Activated CD4-positive, alpha-beta T cell treated with anti-CD3 and anti-CD28 coated beads, Interleukin-2, amount 10 ng/mL, durations not matched to agents 7 days and 5 days (primary cell): ENCODE measurements at places on chromosomes 12 and 14. TPM values are rescaled to one million over a fixed set of nuclear protein-coding genes. Genes with fewer than 3 reads are reported as not detected.
A peak's percentile ranks its signal among the peaks of the same experiment; 100 is the strongest.

Gene TC2N
- total RNA-seq, result 216 TPM

Gene KRT6A
- not detected for total RNA-seq

Gene TOX4
- total RNA-seq, result 78.0 TPM

- H3K36me3 ChIP-seq, result peaks cover 63% of the 10 kb centered on the region
- peaks cover 50% of the 10 kb centered on the region for H3K4me1 ChIP-seq
- no peaks in the 10 kb centered on the region for H3K27me3 ChIP-seq
- H3K4me3 ChIP-seq, result no peak overlapping the region
Measured at GRCh38 chr12:116927244-116927940, 16.6 kb downstream of the FBXW8 start.

DNA sequence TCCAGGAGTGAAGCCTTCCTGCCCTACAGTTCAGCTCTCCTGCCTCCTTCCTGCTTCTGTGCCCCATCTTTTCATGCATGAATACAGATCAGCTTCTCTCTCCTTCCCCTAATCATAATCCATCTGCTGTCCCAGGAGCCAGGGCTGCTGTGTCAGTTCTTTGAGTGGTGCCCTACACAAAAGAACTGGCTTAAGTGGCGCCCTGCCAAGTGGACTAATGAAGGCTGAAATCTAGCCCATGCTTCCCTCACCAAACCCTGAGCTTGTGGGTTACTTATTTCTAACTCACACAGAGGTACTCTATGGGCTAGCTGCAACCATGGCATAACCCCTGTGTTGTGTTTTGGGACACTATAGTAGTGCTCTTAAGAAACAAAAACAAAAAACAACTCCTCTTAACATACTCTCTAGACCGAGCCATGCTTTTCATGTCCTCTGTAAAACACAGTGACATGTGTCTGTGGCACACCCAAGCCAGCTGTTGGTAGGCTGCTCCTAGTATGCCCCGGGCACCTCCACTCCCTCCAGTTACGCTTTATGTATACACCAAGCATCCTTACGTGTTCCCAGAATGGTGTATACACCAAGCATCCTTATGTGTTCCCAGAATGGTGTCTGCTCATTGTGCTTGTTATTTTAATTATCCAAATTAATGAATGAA, 19.3 kb upstream of the ETV6 start:
- no peaks in the 10 kb centered on the region for H3K4me1 ChIP-seq
- peaks cover 4% of the 10 kb centered on the region for H3K27me3 ChIP-seq
- no peak overlapping the region for H3K4me3 ChIP-seq
- no peaks in the 10 kb centered on the region for H3K36me3 ChIP-seq
- H3K27ac ChIP-seq, result no peak overlapping the region
- DNase-seq, result no peak

DNA sequence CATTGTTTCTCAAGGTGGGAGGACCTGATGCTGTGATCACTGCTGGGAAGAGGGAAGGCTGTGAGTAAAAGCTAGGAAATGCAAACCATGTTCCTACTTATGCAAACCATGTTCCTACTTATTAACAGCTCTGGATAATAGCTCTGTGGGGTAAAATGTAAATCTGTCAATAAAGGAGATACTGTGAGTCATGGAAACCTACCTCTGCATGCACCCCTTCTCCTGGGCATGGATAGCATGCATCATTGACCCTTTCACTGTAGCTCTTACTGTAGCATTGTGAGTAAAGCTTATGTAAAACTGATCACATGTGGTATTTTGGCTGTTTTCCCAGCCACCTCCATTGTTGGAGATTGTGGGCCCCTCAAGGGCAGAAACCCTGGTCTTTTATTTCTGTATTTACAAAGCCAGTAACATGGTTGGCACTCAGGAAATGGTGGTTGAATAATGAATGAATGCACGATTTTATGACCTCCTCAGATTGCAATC, 253.7 kb downstream of the GRIN2B start:
- H3K4me1 ChIP-seq, result no peaks in the 10 kb centered on the region
- no peak overlapping the region for H3K4me3 ChIP-seq
- no peaks in the 10 kb centered on the region for H3K36me3 ChIP-seq
- no peaks in the 10 kb centered on the region for H3K27me3 ChIP-seq

DNA sequence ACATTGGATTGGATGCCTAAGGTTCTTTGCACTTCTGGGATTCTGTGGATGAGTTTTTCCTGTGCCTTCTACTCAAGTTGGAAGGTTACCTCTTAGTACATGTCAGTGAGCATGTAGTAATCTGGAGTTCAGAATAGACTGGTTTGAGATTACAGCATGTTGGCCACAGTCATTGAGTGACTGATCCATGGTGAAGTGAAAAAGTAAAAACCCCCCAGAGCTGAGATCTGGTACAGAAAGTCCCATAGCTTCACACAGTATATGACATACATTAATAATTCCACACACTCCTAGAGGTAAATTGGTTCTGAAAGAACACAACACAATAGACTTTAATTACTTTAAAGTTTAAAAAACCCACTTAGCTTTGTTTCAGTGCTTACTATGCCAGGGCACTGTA, 11.9 kb upstream of the CCND2 start:
- peaks cover 13% of the 10 kb centered on the region for H3K27me3 ChIP-seq
- no peak overlapping the region for H3K27ac ChIP-seq
- H3K36me3 ChIP-seq, result peaks cover 6% of the 10 kb centered on the region

- no peak overlapping the region for H3K4me3 ChIP-seq
- H3K4me1 ChIP-seq, result peaks cover 57% of the 10 kb centered on the region
- DNase-seq, result peak; percentile 56
- H3K36me3 ChIP-seq, result peaks cover 17% of the 10 kb centered on the region
- H3K27me3 ChIP-seq, result no peaks in the 10 kb centered on the region
Measured at GRCh38 chr12:93784339-93785086, 107.3 kb downstream of the CRADD start.

DNA sequence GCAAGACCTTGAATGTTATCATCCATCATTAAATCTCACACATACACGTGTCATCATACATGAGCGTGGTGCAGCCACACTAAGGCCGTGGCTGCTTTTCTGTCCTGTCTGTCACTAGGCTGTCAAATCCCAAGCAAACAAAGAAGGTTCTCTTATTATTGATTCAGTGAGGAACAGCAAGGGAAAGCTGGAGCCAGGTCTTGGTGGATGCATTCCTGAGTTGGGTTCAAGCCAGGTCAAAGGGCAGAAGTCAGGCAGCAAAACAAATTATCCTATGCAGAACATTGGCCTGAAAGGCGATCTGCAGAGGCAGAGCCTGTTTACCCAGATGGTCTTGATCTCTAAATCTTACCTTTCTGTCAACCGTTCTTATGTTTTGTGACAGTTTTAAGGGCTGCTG, 252.3 kb downstream of the NEDD1 start:
- no peak overlapping the region for H3K4me3 ChIP-seq
- H3K27ac ChIP-seq, result no peak overlapping the region
- no peaks in the 10 kb centered on the region for H3K36me3 ChIP-seq
- DNase-seq, result no peak
- H3K4me1 ChIP-seq, result no peaks in the 10 kb centered on the region

DNA sequence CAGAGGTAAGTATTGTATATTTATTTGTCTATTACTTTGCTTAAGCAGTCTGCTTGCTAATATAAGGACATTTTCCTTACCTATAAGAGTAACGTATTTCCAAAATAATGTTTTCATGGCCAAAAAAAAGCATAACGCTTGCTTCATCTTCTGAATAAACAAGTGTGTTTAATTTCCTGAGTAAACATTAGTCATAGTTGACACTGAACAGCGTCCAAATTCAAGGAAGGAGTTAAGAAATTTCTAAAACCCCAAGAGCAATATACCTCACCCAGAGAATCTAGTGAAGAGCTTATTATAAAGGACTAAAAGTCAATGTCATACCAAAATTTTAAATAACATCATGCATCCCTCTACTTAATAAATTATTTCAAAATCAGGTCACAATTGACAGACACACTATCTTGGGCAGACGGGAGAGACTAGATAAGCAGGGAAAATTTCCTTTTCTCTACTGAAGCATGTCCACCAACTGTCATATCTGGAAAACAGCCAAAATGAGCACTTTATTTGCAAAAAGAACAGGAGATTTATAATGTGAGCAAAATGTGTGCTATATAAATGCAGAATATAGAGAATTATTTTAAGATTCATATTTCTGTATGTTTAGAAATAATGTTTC, 25.1 kb downstream of the ANKS1B start:
- no peak overlapping the region for H3K4me3 ChIP-seq
- no peak overlapping the region for H3K27ac ChIP-seq
- H3K4me1 ChIP-seq, result no peaks in the 10 kb centered on the region
- DNase-seq, result no peak
- no peaks in the 10 kb centered on the region for H3K36me3 ChIP-seq

GRCh38 chr14:56131004-56131864, 13.0 kb downstream of the PELI2 start:
- no peaks in the 10 kb centered on the region for H3K27me3 ChIP-seq
- H3K4me3 ChIP-seq, result no peak overlapping the region
- peaks cover 2% of the 10 kb centered on the region for H3K36me3 ChIP-seq
- no peak for DNase-seq
- H3K27ac ChIP-seq, result no peak overlapping the region

DNA sequence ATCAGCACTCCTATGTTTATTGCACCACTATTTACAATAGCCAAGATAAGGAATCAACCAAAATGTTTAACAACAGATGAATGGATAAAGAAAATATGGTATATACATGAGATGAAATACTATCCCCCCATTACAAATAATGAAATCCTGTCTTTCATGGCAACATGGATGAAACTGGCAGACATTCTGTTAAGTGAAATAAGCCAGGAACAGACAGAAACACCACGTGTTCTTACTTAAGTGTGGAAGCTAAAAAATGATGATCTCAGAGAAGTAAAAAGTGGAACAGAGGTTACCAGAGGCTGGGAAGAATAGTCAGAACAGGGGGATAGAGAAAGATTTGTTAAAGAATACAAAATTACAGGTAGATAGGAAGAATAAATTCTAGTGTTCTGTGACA, 113.7 kb upstream of the MDM1 start:
- H3K4me1 ChIP-seq, result peaks cover 76% of the 10 kb centered on the region
- no peak overlapping the region for H3K27ac ChIP-seq
- H3K36me3 ChIP-seq, result peaks cover 45% of the 10 kb centered on the region
- DNase-seq, result no peak
- H3K27me3 ChIP-seq, result no peaks in the 10 kb centered on the region
- no peak overlapping the region for H3K4me3 ChIP-seq

GRCh38 chr12:128033473-128033872, 233.5 kb upstream of the TMEM132C start:
- no peaks in the 10 kb centered on the region for H3K4me1 ChIP-seq
- no peak overlapping the region for H3K4me3 ChIP-seq
- H3K27me3 ChIP-seq, result no peaks in the 10 kb centered on the region
- H3K36me3 ChIP-seq, result no peaks in the 10 kb centered on the region
- H3K27ac ChIP-seq, result no peak overlapping the region
- no peak for DNase-seq

DNA sequence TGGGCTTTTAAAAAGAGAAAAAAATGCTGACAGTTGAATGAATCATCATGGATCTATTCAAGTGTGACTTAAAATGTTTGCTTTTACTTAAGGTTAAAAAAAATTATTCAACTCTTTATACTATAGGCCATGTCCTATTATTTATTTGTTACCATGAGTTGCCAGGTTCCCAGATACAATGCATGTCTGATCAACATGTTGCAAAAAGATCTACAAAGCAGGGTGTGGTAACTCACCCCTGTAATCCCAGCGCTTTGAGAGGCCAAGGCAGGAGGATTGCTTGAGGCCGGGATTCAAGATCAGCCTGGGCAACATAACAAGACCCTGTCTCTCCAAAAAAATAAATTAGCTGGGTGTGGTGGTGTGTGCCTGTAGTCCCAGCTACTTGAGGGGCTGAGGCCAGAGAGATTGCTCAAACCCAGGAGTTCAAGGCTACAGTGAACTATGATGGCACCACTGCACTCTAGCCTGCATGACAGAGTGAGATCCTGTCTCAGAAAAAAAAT, 460.8 kb downstream of the BCAT1 start:
- H3K27ac ChIP-seq, result no peak overlapping the region
- H3K4me1 ChIP-seq, result no peaks in the 10 kb centered on the region
- no peak overlapping the region for H3K4me3 ChIP-seq

DNA sequence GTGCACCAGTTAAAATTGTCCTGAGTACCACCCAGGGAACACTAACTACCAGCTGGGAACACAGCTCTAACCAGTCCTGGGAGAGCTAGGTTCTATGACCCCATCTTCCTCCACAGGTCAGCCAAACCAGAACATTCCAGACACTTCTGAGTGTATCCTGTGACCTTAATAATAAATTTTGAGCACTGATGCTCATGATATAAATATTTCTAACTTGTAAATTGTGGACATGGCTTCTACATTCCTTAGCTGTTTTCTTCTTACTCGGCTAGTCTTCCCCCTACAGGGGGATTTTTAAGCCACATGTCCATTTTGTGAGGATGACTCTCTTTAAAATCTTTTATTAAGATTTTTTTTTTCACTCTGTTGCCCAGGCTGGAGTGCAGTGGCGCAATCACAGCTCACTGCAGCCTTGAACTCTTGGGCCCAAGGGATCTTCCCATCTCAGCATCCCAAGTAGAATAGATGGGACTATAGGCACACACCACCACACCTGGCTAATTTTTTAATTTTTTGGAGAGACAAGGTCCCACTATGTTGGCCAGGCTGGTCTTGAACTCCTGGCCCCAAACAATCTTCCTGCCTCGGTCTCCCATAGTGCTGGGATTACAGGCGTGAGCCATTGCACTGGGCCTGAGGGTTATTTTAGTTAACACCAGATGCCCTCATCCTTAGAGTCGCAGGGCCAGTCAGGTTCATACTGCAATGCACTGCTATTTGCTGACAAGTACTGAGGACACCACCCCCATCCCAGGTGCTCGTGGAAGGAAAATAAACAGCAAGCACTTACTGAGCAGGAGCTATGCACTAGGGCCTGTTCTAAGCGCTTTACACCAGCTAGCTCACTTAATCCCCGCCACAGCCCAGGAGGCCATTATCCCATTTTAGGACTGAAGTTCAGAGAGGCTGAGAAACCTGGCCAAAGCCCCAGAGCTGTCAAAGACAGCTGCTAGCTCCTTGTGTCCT, 142.6 kb upstream of the NCOR2 start:
- no peak overlapping the region for H3K4me3 ChIP-seq
- H3K36me3 ChIP-seq, result no peaks in the 10 kb centered on the region
- no peak overlapping the region for H3K27ac ChIP-seq
- peaks cover 3% of the 10 kb centered on the region for H3K27me3 ChIP-seq
- peaks cover 20% of the 10 kb centered on the region for H3K4me1 ChIP-seq
- DNase-seq, result no peak

GRCh38 chr14:82710267-82710841, 1176.7 kb upstream of the SEL1L start:
- DNase-seq, result peak; percentile 48
- no peaks in the 10 kb centered on the region for H3K4me1 ChIP-seq
- H3K27me3 ChIP-seq, result no peaks in the 10 kb centered on the region
